Femur (tissue), 1 donor: ENCODE measurements at places on chromosomes 11 and 22.

- DNase-seq = no peak
Measured at GRCh38 chr11:74746868-74747267, 1.8 kb upstream of the RNF169 start.

GRCh38 chr11:43555816-43556611 lies 124.5 kb upstream of the HSD17B12 start:
- DNase-seq = peak; percentile 67

- peak; percentile 41 for DNase-seq
Measured at GRCh38 chr22:26893173-26894110, 236.1 kb downstream of the MIAT start.

DNA sequence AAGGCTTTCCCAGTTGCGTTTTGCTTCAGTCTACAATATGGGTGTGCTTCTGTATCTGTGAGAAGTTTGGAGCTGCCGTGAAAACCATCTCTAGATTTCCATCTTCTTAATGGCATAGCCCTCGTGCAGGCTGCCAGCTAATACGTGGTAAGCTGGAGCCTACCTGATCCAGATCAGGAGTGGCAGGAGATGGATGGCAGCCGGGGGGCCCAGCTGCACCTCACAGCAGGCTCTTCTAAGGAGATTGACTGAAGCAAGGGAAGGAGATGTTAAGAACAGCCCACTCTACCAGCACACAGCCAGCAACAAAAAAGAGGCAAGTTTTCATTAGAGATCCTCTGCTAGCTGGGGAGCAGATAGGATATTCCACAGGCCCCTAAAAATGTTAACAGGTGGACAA lies 115.5 kb downstream of the MSANTD4 start:
- DNase-seq = no peak

DNA sequence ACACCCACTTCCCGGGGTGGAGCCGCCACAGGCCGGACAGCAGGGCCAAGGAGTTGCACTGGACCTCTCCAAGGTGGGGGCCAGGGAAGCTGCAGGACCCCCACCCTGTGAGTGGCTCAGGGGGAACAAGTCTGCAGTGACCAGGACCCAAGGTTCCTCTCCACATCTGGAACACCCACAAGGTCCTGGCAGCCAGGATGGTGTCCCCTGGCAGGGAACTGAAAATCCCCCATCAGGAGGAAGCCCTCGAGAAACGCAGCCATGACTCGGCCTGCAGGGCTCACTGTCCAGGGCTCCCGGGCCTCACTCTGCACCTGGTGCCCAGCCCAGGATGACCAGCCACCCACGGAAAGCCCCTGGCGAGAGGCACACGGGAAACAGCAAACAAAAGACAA lies 11.5 kb downstream of the RNH1 start:
- DNase-seq = peak; percentile 17
